ENCODE measurements at places on chromosomes 5 and 9. TPM values are rescaled to one million over a fixed set of nuclear protein-coding genes. Genes with fewer than 3 reads are reported as not detected.

Gene FOXE1
- not detected for total RNA-seq

Gene LECT2
- not detected for total RNA-seq

Gene DIPK1B
- 15.6 TPM for total RNA-seq

Gene LCN9
- total RNA-seq = not detected

Gene CDKN2B-AS1
- 1.7 TPM for total RNA-seq

Gene TTC23L
- 1.0 TPM for total RNA-seq

Gene PGM5
- 0.15 TPM for total RNA-seq

Gene EPB41L4B
- total RNA-seq = 8.1 TPM

Gene FANCG
- total RNA-seq = 82.3 TPM

Gene ROR2
- 15.7 TPM for total RNA-seq

Gene SOX30
- 0.27 TPM for total RNA-seq

Gene GFI1B
- 0.20 TPM for total RNA-seq

Gene MSX2
- total RNA-seq = 11.3 TPM

Gene LAMC3
- total RNA-seq = 7.7 TPM

Gene ARL15
- 15.0 TPM for total RNA-seq

Gene BAAT
- total RNA-seq = 0.25 TPM
